ENCODE measurements at places on chromosomes 12 and 14.

- DNase-seq: no peak
Measured at GRCh38 chr14:90545382-90545781, 148.6 kb downstream of the CALM1 start.

DNA sequence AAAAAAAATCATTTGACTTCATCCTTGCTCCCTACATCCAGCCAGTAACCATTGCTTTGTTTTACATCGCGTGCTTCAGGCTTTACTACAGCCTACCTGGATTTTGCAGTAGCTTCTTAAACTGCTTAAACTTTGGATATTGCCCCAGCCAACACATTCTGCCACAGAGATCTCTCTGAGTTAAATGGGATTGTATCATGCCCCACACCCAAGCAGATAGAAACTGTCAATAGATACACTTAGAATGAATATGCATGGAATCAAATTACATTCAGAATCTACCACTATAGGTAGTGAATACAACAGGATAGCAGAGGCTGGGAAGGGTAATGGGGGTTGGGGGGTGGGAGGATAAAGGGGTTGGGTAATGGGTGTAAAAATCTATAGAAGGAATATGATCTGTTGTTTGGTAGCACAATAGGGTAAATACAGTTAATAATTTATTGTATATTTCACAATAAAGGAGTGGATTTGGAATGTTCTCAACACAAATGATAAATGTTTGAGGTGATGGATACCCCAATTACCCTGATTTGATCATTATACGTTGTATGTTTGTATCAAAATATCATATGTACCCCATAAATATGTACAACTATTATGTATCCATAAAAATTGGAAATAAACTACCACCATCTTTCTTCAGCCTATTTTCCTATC, 2.7 kb upstream of the MYRFL start:
- no peak for DNase-seq

DNA sequence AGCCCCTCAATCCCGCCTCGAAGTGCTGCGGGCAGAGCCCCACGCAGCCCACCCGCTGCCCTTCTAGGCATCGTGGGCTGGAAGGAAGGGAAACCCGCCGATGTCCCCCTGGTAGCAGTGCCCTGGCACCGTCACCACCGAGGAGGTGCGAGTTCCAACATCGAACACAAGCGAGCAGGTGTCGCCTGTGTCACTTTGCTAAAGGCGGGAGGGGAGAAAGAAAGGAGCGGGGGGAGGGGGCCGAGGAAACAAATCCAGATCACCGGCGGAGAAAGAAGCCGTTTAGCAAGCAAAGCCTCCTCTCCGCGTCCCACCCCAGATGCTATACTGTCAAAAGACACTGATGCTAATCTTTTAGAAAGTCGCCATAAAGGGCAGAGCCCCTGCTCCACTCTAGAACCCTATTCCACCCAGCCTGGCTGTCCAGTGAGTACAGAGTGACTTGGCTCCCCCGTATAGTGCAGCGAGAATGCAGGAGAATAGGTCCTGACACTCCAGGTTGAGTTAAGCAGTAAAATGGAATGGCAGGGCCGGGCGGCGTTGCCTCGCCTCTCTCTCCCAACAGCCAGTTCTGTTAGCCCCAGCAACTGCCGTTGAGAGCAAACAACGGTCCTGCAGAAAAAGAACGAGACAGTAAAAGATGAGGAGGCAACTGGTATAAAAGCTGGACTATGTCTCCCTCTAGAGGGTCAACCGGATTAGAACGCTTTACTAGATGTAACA, 67.9 kb upstream of the USP15 start:
- peak; percentile 65 for DNase-seq

- DNase-seq: no peak
Measured at GRCh38 chr12:49223590-49224369, 34.9 kb upstream of the TUBA1A start.

GRCh38 chr14:22226381-22226780, 362.6 kb downstream of the DAD1 start:
- no peak for DNase-seq

DNA sequence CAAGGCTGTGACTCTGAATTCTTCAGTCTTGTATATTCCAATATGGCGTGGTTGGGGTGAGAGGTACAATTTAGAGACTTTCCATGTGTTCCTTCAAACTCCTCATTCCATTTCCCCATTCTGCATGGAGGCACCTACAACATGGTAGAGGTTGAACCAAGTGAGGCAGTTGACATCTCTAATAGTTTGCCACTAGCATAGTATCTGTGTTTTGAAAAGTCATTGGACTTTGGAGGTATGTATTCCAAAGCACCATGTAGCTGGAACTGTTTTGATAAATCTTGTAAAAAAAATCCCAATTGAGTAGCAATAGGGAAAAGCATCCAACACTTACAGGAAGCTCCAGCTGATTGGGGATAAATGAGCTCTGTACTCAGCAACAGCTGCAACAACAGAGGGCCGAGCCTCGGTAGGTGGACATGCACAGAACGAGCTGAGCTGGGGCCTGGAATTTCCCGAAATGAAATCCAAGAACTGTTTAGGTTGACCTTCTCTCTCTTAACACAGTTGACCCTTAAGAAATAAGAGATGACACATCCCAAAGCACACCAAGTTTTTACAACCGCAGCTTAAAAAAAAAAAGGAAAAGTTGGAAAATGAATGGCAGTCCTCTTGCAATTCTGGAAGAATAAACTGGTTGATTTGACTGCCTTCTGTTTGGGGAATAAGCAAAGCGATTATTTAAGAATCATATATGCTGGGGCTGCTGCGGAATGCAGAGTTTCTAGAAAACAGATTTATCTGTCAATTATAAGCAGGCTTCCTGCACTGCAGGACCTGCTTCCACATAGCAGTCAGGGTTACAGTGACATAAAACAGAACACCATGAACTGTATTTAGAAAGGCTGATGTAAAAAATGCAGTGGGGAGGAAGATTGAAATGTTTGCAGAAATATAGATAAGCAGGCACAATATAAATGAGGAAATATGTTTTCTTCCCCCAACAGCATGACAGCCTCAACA, 194.6 kb upstream of the KRR1 start:
- DNase-seq: no peak

DNA sequence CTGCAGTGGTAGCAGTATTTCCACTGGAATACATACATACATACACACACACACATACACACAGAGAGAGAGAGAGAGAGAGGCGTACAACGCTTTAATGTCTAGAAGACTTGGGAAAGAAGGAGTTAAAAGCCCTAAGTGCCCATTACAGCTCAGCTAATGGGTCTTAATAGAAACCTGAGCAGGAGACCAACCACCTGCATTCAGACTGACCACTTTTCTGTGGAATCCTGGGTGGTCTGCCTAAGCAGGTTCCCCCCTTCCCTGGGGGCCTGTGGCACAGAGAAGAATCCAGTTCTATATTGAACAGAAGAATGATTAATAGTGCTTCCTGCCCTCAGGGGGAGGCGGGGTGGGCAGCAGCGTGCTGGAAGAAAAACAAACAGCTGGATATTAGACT, 312.4 kb upstream of the PRKD1 start:
- no peak for DNase-seq

- DNase-seq: no peak
Measured at GRCh38 chr12:124489220-124489619, 78.2 kb downstream of the NCOR2 start.

- DNase-seq: no peak
Measured at GRCh38 chr12:106140223-106140986, 1.7 kb upstream of the NUAK1 start.

DNA sequence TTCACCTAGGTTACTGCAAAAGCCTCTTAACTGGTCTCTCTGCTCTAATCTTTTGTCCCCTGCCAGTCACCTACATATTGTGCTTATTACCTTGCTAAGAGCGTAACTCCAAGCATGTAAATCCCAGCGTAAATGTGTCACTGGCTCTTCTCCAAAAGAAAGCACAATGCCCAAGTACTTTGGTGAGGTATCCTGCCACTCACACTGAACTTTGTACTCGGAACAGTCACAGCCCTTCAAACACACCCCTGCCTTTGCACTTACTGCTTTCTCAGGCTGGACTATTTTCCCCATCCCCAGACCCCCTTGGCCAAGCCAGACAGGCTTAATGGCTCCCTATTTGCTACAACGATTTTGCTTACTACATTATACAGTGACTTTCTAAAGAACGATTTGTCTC, 31.7 kb downstream of the GALNT4 start:
- no peak for DNase-seq

DNA sequence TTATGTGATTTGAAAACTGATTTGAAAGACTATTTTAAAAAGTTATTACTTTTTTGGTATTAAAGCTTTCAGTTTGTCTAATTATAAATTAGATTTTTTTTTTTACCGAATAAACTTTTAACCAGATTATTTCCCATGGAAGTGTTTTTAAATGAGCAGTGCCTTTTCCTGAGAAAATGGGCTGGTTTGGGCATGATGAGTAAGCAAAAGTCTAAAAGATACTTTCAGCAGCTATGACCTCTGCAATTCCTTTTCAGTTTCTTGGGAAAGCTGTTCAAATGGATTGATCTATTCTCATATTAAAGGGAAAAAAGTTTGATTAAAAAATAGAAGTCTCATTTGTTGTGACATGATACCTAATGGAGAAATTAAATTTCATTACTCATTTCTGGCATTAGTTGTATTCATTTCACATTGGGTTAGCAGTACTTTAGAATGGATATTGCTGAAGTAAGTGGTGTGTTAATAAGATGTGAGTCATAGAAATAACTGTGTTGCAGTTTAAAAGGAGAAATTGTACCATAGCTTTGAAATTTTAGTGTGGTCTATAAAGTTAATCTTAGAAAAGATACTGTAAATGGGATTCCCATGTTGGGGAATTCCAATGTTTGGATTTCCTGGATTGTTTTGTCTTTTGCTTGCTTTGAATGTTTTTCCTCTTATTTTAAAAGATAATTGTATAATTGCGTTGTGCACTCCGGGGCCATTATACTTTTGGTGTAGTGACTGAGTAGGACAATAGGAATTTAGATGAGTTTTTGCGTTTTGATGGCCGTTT, 21.0 kb downstream of the KTN1 start:
- DNase-seq: no peak

DNA sequence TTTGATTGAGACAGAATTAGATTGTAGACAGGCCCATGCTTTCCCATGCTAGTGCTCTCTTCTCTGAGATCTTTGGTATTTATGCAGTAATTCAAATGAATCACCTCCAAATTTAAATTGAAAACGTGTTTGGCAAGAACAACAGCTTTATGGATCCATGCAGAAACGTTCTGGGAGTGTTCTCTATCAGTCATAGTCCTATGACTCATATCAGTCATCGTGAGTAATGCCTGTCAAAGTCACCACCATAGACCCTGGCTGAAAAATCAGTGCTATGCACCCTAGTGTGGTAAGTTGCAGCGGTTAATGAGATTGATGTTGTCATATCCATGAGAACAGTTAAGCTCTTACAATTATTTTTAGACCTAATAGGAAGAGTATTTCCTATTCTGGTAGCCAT, 90.1 kb upstream of the FOXG1 start:
- no peak for DNase-seq

- DNase-seq: no peak
Measured at GRCh38 chr12:71562676-71563595, 100.7 kb downstream of the ZFC3H1 start.
